ENCODE measurements at places on chromosomes 1 and 21.

DNA sequence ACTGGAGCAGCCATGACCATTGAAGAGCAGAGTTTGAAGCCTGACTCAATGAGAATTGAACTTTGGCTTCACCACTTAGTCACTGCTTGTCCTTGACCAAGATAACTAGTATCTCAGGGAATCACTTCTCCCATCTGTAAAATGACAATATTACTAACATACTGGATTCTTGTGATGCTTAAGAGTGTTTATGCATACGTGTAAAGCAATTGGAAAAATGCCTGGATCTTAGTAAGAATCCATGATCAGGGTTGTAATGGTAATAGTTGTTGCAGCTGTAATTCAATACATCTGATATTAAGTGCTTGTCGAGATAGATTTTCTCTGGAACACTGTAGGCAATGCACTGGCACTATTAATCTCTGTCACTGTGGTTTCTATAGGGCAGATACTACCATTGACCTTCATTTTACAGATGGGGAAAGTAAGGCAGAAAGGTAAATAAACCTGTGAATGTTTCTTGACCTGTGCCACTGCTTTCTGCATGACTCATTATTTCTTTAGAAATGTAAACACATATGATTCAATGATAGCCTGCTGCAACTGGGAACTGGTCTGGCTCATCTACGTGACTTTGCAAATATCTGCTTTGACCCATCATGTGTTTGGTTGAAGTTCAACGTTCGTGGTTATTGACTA is 662.5 kb downstream of the PLA2G4A start:
- peak; percentile 3 for DNase-seq

DNA sequence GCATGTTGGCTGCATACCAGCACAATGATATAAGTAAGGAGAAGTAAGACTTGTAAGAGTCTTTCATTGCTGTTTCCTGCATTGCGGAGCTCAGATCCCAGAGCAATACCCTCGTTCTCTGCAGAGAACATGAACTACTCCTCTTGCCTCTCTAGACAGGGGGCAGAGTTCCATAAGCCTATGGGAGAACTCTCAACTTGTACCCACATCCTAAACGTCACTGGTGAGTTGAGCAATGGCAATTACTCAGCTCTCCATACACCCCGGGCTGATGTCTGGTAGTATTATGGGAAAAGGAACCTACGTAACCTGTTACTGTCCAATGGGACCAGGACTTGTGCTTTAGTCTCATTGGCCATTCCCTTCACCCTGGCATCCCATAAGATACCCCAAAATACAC is 27.3 kb upstream of the ZNF496 start:
- no peak for DNase-seq

DNA sequence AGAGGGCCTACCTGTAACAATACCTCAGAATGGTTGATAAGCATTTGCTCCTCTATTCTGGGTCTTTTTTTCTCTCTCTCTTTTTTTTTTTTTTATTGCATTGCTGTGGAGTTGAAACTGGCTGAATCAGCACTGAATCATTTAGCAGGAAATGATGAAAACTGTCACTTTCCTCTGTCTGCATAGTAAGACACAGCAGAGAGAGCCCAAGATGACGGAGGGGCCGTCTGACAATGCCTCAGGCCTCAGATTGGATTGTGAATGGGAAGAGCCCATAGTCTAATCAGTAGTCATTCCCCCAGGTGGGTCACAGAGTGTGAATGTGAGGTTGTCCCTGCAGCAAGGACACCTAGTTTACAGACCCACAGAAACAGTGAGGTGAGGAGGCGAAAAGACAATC is 193.2 kb upstream of the PLXNA2 start:
- no peak for DNase-seq

DNA sequence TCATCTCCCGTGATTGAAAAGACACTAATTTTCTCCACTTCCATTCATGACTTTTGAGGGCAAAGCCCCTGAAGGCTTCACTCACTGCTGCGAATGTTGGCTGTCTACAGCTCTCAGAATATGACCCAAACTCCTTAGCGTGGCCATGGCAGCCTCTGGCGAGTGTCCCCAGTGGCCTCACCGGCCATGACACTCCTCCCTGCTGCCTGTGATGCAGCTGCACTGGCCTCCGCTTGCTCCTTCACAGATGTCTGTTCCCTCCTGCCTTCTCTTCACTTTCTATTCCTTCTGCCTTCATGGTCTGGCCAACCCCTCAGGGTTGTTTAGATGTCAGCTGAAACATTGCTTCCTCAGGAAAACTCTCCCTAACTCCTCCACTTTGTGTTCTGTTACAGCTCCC is 30.8 kb upstream of the PTPRF start:
- no peak for DNase-seq

- no peak for DNase-seq
These were observed 8.8 kb downstream of the PIGR start for GRCh38 chr1:206937425-206937824.

DNA sequence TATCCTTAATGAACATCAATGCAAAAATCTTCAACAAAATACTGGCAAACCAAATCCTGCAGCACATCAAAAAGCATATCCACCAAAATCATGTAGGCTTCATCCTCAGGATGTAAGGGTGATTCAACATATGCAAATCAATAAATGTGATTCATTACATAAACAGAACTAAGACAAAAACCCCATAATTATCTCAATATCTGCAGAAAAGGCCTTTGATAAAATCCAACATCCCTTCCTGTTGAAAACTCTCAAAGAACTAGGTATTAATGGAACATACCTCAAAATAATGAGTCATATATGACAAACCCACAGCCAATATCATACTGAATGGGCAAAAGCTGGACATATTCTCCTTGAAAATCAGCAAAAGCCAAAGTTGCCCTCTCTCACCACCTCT is 54.6 kb upstream of the DEPDC1 start:
- DNase-seq: no peak

- no peak for DNase-seq
These were observed 77.1 kb upstream of the CD55 start for GRCh38 chr1:207244409-207244801.

- no peak for DNase-seq
These were observed 784.4 kb upstream of the ADGRL4 start for GRCh38 chr1:79790950-79791349.

DNA sequence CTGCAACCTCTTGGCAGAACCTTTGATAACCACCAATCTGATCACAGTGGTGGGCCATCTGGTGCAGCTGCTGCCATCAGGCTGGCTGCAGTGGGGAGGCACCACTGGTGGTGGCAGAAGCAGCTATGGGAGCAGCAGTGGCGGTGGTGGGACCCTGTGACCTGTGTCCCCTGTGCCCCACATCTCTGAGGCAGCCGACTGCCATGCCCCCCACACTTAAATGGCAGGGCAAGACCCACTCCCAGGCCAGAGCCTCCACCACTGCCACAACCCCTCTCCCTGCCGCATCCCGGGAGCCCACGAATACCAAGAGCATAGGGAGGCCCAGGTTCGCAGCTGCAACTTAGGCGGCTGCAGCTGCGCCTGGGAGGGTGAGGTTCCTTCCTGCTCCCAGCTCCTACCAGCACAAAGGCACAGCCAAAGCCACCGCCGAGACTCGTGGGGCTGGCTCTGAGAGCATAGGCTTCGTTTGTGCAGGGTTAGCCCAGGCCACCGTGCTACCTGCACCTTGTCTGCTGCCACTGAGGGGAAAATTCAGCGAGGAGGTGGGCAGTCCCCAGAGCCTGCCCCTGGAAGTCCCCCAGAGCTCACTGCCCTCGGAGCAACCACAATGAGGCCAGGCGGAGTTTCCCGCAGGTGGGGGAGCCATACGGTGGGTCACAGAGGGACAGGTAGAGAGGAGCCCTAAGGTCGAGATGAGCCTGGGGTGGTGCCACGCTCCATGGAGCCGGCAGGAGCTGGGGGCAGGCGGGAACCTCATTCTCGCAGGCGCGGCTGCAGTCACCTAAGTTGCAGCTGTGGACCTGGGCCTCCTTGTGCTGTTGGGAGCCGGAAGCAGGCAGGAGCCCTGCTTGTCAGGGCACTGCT is 518.7 kb downstream of the RWDD3 start:
- peak; percentile 48 for DNase-seq

DNA sequence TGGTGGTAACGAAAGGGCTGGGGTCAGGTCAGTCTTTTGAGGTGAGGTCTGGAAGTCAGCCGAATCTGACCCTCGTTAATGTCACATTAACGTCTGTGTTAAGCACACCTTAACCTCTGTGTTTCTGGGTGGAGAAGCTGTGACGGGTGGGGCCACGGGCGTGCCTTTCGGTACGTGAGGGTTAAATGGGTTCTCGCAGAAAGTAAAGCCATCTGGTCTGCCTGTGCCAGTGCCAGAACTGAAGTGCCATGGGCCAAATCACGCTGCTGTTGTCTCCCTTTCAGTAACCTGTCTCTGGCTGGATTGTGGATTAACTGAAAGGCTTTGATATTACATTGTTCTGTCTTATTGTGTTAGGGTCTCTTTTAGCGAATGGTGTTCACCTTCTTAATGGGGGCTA is 14.4 kb downstream of the URB2 start:
- DNase-seq: no peak

- no peak for DNase-seq
These were observed 44.1 kb upstream of the RGS21 start for GRCh38 chr1:192272732-192273131.

DNA sequence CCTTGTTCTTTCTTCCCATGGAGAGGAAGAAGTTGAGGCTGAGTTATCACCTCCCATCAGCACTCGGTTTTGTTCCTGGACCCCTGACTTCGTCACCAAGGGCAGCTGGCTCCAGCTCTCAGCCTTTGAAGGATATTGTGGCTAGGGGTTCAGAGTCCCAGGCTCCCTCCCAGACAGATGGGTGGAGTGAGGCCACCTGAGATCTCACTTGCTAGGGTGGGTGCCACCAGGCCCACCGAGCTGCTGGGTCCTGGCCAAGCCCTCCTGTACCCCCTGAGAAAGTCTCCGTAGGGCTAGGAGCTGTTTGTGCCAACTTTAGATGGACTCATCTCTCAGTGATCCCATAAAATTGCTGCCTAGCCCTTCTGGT is 6.9 kb downstream of the MX2 start:
- no peak for DNase-seq

DNA sequence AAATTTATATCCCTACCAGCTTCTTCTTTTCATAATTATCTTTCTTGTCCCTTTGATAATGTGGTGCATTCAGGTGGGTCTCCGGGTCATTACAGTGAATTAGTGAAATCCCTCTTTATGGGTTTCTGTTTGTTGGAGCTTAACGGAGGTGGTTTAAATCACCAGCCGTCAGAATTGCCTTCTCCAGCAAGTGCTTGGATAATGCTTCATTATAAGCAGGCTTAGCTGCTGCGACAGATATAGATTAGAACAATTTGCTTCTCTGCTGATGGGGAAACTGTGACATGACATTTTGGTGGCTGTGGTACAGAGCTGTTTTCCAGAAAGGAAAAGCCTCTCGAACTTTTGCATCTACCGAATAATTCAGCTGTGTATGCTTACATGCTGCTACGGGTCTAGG is 56.9 kb downstream of the KAZN start:
- no peak for DNase-seq

- DNase-seq: no peak
These were observed 14.7 kb downstream of the COQ8A start for GRCh38 chr1:226954777-226955176.

GRCh38 chr1:236438614-236439013 is 44.5 kb downstream of the EDARADD start:
- DNase-seq: no peak

DNA sequence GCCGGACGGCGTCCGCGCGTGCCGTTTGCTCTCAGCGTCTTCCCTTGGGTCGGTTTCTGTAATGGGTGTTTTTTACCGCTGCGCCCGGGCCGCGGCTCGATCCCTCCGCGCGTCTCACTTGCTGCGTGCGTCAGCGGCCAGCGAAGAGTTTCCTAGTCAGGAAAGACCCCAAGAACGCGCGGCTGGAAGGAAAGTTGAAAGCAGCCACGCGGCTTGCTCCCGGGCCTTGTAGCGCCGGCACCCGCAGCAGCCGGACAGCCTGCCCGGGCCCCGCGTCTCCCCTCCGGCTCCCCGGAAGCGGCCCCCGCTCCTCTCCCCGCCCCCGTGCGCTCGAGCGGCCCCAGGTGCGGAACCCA is 159.8 kb downstream of the RUNX1 start:
- DNase-seq: peak; percentile 94

DNA sequence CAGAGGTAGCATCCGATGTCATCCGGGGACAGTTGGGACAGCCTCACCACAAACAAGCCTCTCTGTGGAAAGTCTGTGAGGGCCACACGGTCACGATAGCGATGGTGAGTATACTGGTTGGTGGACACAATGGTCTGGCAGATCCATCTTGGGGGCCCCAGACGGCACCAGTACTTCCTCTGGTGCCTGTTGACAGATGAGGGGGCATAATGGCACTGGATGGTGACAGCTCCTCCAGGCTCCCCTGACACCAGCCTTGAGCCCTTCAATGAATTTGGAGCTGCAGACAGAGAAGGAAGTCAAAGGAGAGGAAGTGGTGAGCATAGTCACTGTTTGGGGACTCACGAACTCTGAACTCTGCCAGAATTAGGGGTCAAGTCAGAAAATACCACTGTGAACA is 8.0 kb downstream of the FCAMR start:
- DNase-seq: no peak

DNA sequence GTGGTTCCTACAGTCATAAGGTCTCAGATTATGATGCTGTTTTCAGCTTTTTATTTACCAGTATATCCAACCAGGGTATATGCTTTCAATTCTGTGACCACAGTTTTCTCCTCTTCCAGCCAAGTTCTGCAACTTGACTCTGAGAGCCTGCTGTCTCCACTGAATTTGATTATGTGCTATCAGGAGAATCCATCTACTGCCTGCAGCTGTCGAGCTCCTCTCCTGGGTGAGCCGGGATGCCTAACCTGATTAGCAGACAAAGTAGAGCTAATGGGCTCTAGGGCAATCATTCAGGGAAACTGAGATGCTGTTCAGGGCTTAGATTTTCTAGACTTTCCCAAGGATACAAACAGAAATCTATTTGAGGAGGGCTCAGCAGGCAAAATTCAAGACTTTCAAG is 271.5 kb upstream of the BEND5 start:
- DNase-seq: no peak

GRCh38 chr1:8560611-8561544 is 243.0 kb downstream of the SLC45A1 start:
- peak; percentile 38 for DNase-seq

GRCh38 chr1:51859333-51859732 is 19.2 kb downstream of the NRDC start:
- no peak for DNase-seq

GRCh38 chr1:61523229-61523628 is 201.7 kb downstream of the TM2D1 start:
- no peak for DNase-seq

DNA sequence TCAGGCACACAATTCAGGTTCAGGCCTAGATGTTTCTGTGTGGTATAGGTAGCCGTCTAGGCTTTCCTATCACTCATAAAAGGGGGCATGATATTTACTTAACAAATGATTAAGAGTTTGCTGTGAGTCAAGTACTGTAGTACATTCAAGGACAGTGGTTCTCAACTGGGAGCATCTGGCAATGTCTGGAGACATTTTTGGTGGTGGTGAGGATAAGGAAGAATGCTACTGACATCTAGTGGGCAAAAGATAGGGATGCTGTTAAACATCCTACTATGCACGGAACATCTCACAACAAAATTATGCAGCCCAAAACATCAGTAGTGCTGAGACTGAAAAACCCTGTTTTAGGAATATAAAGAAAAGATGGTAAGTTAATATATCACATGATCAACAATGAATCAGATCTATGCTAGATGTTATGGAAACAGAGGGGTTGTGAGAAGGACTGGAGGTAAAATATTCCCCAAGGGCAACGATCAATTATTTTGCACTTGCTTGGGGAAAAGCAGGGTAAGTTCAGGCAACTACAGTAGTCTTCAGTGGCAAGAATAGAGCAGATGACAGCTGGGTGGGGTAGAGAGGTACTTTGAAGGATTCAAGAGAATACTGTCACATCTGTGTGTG is 4.9 kb downstream of the DNTTIP2 start:
- DNase-seq: peak; percentile 66

GRCh38 chr1:12544992-12545391 is 73.0 kb downstream of the DHRS3 start:
- peak; percentile 80 for DNase-seq
